AML-193 (cell line): ENCODE measurements at places on chromosomes 16 and 17.

DNA sequence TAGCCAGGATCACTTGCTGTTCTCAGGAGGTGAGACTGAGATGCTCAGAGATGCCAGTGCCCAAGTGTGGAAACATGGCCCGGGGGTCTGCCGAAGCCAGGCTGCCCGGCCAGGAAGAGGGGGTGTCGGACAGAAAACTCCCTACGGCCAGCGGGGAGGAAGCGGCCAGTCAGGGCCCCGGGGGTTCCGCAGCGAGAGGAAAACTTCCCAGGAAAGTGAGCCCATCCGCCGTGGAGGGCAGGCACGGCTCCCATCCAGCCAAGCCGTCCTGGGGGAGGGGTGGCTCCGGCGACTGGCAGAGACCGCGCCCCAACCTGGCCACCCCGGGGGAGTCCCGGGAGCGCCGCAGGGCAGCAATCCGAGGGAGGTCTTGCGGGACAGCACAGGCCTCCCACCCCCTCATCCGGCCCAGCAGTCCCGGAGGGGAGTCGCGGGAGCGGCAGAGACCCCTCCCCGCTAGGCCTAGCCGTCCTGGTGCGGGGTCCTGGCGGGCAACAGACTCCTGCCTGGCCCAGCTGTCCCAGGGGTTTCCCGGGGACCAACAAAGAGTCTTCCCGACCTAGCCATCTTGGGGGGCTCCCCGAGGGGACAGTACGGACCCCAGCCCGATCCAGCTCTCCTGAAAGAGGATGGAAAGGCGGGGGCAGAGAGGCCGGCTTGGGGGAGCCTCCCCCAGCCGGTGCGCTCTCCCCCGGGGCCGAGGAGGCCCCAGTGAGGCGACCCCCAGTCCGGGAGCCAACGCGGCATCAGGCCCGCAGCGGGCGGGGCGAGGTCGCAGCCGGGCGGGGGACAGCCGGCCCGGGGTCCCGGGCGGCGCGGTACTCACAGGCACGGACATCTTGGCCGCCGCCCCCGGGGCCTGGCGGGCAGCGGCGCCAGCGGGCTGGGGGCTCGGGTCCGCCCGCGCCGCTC, 13.8 kb upstream of the BCAR1 start:
- no peak for DNase-seq

DNA sequence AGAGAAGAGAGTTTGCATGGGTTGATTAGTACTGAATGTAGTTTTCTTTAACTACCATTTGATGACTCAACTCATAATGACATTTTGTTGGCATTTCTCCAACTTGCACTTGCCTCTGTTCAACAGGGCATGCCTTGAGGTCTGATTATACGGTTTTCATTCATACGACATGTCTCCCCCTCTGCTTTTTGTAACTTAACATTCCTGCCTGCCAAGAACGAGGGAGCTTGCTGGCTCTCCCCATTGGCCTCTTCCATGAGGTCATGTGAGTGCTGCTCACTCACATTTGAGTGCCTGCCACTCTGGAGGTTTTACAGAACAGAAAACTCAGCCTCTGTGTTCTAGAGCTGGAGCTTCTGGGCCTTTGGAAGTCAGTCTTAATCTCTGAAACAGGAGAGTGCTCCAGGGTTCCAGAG, 19.7 kb downstream of the MAP2K6 start:
- DNase-seq, result no peak

DNA sequence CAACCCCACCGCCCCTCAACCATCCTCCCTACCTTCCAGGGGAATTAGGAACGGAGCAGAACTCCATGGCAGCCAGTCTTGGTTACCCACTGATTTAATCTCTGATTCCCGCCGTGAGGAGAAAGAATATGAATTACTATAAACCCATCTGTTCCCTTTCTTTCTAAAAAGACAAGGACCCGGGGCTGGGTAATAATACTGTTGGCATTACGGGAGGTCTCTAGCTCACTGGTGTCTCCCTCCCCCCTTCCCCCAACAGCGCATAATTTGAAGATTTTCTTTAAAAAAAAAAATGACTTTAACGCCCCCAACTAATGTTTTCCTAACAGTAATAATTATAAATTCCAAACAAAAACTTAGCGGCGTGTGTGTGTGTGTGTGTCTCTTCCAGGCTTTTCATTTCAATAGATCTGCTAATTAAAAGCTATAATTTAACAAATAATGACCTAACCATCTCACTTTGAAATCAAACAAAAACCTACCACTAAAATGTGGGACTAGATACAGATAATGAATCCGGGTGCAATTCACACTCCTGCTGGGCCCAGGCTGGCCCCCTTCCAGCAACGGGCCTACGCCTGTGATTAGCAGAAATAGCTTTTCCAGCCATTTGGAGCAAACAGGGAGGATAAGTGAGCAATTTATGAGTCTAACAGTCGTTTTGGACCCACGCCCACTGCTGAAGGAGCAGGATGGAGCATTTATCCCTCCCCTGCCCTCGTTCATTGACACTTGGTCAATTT, 18.2 kb upstream of the BHLHA9 start:
- DNase-seq, result no peak

DNA sequence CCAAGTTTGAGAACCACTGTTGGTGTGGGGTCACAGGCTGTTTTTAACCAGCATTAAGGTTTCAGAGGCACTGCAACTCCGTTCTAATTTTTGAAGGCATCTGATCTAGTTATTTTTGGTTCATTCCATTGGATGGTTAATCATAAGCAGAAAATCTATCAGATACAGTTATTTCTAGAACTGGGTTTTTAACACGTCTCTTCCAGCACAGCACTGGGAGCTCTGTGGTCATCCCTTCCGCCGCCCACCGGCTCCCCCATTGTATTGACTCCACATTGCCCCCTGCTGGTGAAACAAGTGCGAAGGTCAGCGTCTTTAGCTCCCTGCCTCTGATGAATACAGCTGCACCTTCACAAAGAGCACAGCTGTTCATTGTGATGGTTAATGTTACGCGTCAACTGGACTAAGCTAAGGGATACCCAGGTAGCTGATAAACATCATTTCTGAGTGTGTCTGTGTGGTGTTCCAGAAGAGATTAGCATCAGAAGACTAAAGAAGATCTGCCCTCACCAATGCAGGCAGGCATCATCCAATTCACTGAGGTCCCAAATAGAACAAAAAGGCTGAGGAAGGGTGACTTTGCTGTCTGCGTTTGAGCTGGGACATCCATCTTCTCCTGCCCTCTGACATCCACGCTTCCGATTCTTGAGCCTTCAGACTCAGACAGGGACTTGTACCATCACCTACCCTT, 8.5 kb downstream of the CCL18 start:
- peak; percentile 46 for DNase-seq

GRCh38 chr16:78415013-78415412, 315.6 kb downstream of the WWOX start:
- DNase-seq, result no peak

DNA sequence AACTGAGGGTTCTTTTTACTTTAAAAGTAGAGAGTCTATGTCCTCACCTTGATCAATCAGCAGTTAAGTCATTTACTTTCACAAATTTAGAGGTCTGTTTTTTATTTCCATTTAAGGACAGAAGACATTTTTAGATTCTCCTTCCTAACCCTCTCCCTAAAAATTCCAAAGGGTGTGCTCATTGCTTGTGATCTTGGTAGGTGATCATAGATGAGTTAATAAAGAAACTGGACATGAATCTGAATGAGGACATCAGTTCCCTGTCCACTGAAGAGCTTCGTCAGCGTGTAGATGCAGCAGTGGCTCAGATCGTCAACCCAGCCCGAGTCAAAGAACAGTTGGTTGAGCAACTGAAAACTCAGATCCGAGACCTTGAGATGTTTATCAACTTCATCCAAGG, 8.8 kb downstream of the RUNDC1 start:
- no peak for DNase-seq
